T follicular helper cell (primary cell): ENCODE measurements at places on chromosomes 2 and 18.

DNA sequence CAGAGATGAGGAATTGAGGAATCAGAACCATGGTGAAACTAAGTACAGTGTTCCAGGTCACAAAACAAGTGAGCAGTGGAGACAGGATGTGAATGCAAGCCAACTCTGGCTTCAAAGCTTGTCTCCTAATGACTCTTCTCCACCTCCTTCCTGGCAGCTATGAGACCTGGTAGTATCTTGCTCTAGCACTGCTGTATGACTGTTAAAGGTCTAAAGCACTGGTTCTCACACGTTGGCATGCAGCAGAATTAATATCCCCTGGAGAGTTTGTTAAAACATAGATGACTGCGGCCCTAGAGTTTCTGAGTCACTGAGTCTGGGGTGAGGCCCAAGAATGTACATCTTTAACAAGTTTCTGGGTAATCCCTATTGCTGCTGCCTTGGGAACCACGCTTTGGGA is 63.3 kb downstream of the SUCLG1 start:
- DNase-seq: no peak

- no peak for DNase-seq
Observed at GRCh38 chr2:169933124-169933711, 106.0 kb downstream of the UBR3 start.

DNA sequence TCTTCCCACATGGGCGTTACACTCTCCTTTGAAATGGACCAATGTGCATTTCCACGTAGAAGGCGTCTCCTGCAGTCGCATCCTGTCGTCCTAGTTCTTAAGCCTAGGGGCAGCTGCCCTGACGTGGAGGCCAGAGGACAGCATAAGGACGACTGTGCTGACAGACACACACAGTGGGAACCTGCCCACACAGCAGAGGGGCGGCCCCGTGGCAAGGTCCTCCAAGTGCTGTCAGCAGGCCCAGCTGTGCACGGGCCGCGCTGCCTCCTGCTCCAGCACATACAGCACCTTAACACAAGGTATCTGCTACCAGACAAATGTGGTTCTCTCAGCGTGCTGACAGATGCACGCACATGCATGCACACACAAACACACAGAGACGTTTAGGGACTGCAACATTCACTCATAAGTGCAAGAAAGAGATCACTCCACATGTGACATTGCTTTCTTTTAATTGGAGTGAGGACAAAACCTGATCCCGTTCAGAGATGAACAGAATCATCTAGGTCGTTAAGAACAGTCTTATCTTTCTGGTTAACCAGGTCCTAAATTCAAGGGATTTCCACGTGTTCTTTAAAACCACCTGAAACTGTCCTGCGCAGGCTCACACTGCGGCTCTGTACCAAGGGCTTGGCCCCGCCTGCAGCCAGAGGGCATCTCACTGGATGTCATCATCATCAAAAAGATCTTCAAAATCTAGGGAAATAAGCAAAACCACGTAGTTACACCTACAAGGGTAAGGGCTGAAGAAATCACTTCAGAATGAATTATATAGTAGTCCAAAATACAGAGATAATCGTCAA is 5.5 kb downstream of the COPS9 start:
- no peak for DNase-seq

DNA sequence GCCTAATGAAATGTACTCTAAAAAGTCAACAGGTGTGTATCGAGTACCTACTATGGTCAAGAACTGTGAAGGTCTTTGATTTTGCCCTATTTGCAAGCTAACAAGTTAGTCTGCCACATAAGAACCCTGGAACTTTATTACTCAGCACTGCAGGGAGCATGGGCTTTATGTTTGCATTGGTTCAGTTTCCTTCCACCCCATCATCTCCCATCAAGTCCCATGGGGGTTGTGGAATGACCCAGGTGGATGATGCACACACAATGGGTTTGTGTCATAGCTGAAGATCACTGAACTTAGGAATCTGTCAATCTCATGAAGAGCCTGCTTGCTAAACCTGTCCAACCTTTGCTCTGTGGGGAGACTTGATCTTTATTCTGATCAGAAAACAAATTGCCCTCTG is 265.5 kb downstream of the RPRM start:
- DNase-seq: no peak

DNA sequence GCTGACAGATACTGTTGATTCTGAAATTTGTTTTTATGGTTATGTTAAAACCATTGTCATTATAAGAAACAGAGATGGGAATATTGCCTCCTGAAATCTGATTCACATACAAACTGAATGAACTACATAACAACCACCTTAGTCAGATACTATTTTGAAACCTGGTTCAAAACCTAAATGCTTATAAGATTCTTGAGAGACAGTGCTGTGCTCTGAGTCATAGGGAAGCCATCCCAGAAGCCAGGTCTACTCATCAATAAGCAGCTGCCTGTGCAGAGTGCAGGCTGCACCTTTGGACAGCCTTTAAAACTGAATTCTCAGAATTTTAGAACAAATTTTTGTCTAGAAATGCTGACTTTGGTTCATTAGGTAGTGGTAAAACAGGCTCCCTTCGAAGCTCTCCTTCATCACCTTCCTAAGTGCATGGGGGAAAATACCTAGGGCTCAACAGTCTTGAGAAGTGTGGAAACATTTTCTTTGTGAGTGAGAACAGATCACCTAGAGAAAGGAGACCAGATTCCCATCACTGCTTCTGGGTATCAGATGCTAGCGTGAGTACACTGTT is at the start of gene SERPINB7:
SERPINB7 (plus strand) TSS at position 253 of the 565 bp plus-strand sequence. CDS start 6,955 bp downstream, outside the sequence.
- no peak for DNase-seq

DNA sequence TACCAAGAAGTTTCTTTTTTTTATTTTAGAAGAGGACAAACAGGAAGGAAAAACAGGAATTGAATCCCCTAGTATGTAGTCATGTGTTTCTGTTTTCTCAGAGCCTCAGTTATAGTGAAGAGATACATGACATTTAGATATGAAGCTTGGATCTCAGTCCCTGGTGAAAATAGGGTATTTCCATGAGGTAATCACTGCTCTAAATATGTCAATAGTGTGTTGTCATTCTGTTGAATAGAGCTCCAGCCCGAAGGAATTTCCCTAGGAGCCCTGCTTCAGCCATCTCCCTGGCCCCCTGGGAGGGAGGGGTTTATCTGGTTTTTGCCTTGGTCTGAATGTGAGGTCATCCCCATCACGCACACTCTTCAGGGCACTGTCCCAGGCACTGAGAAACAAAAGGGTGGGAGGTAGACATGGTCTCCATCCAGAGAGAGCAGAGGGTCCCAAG is 47.1 kb upstream of the REL start:
- no peak for DNase-seq

- DNase-seq: no peak
Observed at GRCh38 chr2:134630504-134631159, 88.2 kb downstream of the TMEM163 start.

GRCh38 chr18:79935499-79935898 is 16.0 kb downstream of the SLC66A2 start:
- no peak for DNase-seq

DNA sequence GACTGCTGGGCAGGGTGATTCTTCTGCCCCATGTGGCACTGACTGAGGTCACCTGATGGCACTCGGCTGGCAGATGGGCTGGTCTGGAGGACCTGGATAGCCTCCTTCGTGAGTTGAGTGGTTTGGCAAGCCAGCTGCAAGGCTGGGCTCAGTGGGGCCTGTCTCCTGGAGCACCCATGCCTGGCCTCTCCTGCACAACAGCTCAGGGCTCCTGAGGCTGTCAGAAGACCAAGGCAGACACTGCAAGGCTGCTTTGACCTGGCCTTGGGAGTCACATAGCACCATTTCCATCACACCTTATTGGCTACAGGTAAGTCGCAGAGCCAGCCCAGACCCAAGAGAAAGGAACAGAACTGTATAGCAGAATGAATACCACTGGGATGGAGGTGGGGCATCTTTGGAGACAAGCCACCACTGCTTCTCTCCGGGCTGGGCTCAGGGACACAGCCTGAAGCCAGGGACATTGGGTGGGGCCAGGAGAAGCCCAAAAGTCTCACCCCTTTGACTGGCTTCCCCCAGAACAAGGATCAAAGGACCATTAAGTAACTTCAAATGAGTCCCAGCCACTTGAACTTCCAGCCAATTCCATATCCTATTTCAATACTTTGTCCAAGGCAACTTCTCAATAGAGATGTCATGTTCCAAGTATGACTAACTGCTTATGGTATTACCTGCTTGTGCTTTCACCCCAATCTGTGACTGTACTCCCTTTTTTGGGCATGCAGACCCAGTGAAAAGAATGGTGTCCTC is 156.3 kb downstream of the CABLES1 start:
- no peak for DNase-seq

GRCh38 chr2:112793449-112793978 is 9.2 kb upstream of the IL1A start:
- no peak for DNase-seq

DNA sequence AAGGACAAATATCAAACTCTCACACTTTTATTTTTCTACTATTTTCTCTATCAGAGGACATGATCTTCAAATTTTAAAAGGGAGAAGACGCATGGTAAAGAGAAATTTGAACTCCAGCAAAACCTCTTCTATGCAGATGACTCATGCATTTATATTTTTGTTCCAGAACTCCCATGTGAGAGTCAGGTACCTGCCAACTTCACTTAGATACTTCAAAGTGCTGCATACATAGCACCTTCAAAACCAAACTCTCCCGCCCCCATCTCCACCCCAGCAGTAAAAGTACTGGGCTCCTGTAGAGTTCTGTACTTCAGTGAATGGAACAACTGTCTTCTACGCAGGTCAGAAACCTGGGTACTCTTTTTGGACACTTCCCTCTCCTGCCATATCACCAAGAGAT is 398.3 kb downstream of the TGIF1 start:
- no peak for DNase-seq

DNA sequence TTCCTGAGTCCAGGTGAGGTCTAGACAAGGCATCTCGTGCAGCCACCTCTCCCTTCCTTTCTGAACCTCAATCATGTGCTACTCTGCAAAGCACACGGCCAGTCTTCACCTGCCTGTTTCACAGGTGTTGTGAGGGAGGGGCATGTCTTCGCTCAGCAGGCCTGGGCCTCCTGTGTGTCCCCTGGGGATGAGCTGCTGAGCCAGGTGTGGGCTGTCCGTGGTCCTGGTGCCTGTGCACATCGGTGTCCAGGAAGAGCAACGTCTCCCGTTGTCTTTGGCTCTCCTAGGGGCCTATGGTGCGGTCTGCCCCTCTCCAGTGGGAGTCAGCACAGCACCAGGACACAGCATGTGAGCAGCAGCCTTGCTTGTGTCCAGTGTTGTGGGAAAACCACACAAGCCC is 16.7 kb downstream of the ARHGEF4 start:
- no peak for DNase-seq

DNA sequence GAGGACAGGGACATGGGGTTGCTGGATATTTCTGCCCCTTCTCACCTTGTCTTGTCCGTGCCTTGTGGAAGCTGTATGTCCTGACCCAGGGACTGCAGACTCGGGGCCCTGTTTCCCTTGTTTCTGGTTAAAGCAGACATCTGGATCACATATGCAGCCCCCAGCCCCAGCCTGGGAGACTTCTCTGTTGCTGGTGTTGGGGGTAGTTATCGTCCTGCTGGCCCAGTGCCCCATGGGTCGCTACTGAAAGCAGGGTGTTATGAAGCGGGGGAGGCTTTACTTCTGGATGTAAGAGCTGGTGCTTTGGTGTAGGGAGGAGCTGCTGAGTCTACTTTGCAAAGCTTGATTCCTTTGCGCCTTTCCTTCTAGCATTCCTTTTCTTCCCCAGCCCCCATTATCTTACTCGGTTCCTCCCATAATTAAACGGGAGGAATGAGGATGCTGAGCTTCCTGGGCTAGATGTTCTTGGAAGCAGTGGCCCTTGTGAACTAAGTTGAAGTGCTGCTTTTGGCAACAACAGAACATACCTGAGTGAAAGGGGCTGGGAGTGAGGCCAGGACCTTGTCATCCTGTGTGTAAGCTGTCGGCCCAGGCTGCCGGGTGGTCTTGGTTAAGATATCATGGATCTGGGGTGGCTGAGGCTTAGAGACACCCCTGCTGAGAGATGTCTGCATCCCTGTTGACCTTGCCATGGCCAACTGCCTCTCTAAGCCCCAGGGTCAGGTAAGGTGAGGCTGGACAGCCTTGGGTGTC is 3.4 kb downstream of the TET3 start:
- no peak for DNase-seq

DNA sequence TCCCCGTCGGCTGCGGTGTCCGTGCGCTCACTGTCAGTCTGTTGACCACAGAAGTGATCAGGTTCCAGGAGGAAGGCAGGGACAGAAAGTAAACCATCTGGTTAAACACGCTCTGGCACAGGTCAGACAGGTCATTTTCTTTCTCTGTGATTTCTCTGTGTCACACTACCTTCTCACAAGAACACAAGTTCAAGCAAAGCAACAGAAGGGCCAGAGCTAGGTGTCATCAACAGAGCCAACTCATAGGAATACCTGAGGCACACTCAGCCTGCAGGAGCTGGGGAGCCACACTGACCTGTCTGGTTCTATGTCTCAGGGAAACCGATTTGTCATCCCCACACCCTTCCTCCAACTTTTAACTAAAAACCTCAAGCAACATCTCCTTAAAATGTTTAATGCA is 115.1 kb upstream of the ZBTB14 start:
- no peak for DNase-seq

DNA sequence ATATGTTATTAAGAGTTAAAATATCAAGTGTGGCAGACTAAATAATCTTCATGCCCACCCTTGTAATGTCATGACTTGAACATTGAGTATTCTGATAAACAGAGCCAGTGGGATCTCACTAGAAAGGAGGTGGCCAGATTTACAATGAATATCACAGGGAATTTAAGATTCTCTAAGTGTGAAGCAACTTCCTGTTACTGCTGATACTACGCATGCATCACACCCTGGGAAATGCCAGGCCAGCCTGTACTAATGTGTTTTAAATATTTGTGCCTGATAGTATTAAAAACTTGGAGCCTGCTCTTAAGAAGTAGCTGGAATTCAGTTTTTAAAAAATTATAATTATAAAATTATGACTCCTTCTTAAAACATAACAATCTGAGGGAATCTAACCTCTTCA is 148.3 kb downstream of the LAMA3 start:
- DNase-seq: no peak

GRCh38 chr2:197391220-197391717 is 43.6 kb downstream of the SF3B1 start:
- DNase-seq: no peak

GRCh38 chr18:77250501-77250925 is 865 bp downstream of the GALR1 start:
- no peak for DNase-seq

- DNase-seq: no peak
Observed at GRCh38 chr2:237732790-237733381, 65.7 kb upstream of the RBM44 start.

DNA sequence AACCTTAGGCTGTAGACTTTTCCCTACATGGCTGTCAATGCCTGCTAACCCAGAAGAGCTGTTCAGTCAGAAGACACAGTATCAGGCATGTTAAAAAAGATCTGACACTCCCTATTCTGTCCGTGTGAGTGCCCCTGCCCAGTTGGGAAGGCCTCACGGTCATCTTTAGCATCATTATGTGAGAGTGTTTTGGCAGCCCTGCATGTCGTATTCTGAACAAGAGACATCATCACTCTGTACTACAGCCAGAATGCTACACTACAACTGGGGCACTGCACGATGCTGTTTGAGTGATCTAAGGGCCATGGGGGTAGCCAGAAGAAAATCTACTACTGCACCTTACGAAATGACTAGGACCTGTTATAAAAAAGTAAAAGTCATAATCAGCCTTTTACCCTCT is 67.2 kb downstream of the GREB1L start:
- no peak for DNase-seq
